ENCODE measurements at places on chromosomes 13 and 19.

GRCh38 chr19:3966051-3967017, 4.6 kb downstream of the DAPK3 start:
- DNase-seq: no peak

DNA sequence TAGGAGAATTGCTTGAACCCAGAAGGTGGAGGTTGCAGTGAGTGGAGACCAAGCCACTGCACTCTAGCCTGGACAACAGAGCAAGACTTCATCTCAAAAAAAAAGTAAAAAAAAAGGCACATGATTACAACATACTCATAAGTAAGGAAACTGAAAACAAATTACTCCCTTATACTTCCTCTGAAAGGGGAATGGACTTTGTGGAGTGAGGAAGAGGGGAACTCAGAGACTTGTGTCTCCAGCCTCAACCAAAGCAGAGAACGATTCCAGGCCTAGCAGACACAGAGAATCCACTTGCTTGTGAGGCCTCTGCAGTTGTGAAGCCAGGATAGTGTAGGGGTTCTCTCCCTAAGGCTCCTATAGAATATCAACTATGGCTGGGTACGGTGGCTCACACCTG, 4.3 kb upstream of the LATS2 start:
- no peak for DNase-seq

DNA sequence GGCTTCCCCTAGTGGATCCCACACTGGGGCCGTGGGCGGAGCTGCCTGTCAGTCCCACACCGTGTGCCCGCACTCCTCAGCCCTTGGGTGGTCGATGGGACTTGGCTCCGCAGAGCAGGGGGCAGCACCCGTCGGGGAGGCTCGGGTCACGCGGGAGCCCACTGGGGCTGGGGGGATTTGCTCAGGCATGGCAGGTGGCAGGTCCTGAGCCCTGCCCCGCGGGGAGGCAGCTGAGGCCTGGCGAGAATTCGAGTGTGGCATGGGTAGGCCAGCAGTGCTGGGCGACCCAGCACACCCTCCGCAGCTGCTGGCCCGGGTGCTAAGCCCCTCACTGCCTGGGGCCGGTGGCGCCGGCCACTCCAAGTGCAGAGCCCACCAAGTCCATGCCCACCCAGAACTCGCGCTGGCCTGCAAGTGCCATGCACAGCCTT, 481.7 kb upstream of the PRR20A start:
- DNase-seq: no peak

GRCh38 chr19:46520616-46521015, 24.9 kb upstream of the PNMA8B start:
- no peak for DNase-seq

GRCh38 chr13:46010148-46010547, 42.4 kb downstream of the ZC3H13 start:
- DNase-seq: no peak

DNA sequence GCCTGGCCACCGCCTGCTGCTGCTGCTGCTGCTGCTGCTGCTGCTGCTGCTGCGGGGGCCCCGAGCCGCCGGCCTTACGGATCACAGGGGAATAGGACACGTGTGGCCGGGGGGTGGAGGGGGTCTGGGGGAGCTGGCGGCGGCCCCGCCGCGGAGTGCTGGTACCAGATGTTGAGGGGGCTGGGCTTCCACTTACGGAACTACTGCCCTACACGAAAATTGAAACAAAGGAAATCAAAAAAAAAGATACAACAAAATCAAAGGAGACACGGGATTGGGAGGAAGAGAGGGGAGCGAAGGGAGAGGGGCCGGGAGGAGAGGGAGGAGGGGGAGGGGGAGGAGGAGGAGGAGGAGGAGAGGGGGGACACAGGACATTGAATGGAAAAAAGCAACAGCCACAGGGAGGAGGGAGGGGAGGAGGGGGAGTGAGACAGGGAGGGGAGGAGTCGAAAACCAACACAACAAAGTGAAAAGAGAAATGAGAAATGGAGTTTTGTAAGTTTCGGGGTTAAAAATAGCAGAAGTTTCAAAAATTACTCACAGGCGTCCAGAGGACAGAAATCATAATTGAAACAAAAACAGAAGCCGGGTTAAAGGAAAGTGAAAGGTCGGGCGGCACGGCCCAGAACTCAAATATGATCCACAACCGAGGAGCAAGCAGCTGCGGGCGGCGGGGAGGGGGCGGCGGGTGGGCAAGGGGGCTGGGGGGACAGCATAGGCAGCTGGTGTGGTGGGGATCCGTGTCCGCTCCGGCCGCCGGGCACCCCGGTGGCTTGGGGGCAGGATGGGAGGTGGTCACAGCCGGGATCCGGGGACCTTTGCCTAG, 57.8 kb downstream of the IER2 start:
- DNase-seq: peak; percentile 74

- DNase-seq: no peak
These were observed 281.4 kb downstream of the LHFPL6 start for GRCh38 chr13:39321574-39321973.

GRCh38 chr19:2528675-2529101, 52.8 kb downstream of the GADD45B start:
- no peak for DNase-seq

- no peak for DNase-seq
These were observed 763 bp downstream of the POLD1 start for GRCh38 chr19:50384685-50385535.

DNA sequence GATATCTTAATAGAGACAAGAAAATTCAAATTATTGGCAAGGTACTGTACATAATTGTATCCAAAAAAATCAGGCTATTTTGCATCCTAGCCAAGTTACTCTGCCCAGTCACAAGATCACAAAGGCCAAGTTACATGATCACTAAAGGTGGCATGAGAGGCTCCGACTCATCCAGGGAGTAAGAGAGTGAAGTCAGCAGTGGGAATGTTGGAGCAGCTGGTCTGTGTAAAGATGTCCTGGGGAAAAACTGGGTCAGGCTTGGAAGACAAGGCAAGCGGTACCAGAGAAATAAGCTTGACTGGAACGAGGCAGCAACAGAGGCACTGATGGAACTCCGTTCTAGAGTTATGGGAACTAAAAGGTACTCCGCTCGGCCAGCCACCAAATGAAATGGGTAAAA, 50.2 kb upstream of the PSG2 start:
- no peak for DNase-seq

- DNase-seq: peak; percentile 58
These were observed 1.1 kb downstream of the IRS2 start for GRCh38 chr13:109785141-109785891.

- no peak for DNase-seq
These were observed 15.0 kb upstream of the KLF2 start for GRCh38 chr19:16309643-16310042.

DNA sequence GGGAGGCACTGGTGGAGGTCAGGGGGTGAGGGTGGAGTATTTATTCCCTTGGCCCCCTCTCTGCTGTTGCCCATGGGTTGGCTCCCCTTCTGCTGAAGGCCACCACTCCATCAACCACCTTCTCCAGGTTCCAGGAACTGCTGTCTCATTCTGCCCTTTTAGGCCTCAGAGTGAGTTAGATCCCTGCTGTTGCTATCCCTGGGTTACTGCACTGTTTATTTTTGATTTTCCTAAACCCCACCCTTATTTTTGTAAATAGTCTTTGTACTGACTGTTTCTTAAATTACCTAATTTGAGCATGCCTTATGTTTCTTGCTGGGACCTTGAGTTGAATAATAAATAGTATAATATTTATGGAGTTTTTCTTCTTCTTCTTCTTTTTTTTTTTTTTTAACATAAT, 132.8 kb downstream of the RGCC start:
- DNase-seq: no peak

GRCh38 chr19:31269425-31270127, 79.7 kb downstream of the TSHZ3 start:
- no peak for DNase-seq

GRCh38 chr13:74904556-74904955, 577.4 kb downstream of the TBC1D4 start:
- no peak for DNase-seq

GRCh38 chr13:36549755-36550154, 117.5 kb downstream of the CCNA1 start:
- no peak for DNase-seq

- DNase-seq: no peak
These were observed 151.5 kb downstream of the NHLRC3 start for GRCh38 chr13:39189778-39190177.

GRCh38 chr19:13668964-13669363, 95.4 kb upstream of the MRI1 start:
- no peak for DNase-seq

- DNase-seq: no peak
These were observed 767.7 kb downstream of the LIG4 start for GRCh38 chr13:107447591-107447990.

GRCh38 chr19:4811328-4812131, 20.0 kb downstream of the TICAM1 start:
- DNase-seq: peak; percentile 97

GRCh38 chr13:93740334-93740733, 513.7 kb downstream of the GPC6 start:
- DNase-seq: no peak

DNA sequence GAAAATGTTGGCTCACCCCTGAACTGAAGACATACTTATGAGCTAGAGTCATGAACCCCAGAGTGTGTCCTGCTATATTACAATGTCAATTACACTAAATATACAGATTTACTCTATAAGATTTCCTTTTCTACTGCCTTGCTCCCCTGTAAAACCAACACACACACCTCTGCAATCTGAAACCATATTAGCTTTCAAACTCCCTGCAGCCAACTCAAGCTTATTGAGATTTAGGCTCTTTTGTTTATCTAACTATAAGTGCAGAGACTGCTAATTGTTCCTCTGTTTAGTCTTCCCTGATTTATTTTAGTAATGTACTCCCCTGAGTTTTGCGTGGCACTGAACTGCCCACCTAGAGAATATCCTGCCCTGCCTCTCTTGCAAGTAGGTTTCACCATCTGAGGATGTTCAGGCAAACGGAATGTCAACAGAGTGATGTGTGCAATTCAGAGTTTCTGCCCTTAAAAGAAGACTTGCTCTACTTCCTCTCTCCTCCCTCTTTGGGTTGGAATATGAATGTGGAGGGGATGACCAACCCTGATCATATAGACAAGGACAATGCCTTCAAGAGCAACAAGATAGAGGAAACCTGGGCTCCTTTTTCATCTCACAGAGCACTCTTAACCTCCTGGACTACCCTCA, 22.3 kb downstream of the FAM216B start:
- DNase-seq: no peak

GRCh38 chr19:5067678-5068077, 98.8 kb downstream of the KDM4B start:
- no peak for DNase-seq

GRCh38 chr13:32262165-32262564, 53.0 kb downstream of the ZAR1L start:
- DNase-seq: no peak

- no peak for DNase-seq
These were observed 120.9 kb upstream of the KL start for GRCh38 chr13:32895296-32895695.

DNA sequence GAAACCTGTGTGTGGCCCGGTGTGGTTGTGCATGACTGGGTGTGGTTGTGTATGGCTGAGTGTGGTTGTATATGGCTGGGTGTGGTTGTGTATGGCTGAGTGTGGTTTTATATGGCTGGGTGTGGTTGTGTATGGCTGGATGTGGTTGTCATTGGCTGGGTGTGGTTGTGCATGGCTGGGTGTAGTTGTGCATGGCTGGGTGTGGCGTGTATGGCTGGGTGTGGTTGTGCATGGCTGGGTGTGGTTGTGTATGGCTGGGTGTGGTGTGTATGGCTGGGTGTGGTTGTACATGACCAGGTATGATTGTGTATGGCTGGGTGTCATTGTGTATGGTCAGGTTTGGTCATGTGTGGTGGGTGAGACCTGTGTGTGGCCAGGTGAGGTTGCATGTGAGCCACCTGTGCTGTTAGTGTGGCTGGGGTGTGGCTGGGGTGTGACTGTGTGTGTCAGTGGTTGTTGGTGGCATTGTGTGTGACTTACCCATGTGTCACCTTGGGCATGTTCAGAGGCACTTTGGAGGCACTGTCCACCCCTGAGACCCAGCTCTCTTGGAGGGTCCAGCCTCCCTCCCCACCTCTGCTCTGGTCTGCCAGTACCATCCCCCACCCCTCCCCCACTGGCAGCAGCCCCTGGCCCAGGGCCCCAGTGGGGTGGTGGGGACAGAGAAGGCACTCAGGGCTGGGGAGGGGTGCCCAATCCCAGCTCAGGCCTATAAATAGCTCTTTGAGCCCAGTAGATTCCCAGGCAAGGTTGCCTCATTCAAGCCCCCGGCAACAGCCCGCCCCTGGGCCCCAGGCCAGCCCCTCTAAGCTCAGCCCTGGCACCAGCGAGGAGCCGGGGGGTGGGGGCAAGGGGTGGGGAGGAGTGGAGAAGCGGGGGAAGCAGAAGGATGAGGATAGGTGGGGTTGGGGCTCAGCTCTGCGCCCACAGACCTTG, 3.9 kb upstream of the NCAN start:
- DNase-seq: no peak

GRCh38 chr13:30463787-30464495, 1.8 kb downstream of the HMGB1 start:
- peak; percentile 78 for DNase-seq

DNA sequence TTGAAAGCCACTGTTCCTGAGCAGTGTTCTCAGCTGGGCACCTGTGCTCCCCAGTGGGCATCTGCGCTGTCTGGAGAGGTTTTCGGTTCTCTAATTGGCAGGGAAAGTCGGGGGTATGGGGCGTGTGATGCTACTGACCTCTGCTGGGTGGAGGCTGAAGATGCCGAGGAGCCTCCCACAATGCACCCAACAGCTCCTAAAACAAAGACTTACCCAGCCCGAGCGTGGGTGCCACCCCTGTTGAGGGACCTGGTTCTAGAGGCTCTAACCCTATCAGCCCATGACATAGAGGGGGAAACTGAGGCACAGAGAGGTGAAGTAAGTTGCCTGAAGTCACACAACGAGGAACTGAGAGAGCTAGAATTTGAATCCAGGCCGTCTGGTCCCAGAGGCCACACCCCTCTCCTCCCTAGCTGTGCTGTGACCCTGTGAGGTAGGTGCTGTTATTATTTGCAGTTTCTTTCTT, 2.3 kb downstream of the SPACA4 start:
- DNase-seq: peak; percentile 65

- no peak for DNase-seq
These were observed 165.4 kb downstream of the GPC5 start for GRCh38 chr13:91563799-91564198.
